ENCODE measurements at places on chromosomes 16 and 17.
A peak's percentile ranks its signal among the peaks of the same experiment; 100 is the strongest.

DNA sequence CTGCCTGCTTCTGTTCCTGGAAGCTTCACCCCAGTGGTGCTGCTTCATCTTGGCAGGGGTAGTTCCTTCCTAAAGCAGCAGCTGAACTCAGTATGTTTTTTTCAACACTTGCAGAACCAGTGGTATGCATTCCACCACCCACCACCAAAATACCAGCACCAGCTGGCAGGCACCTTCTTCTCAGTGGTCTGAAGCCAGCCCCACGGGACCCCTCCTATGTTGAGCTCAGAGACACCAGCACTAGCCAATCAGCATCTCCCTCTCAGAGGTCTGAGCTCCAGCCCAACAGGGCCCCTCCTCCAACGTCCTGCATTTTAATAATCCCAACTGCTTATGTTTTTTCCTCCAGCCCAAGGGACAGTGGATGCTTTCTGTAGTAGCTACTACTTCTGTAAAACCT lies 299.6 kb upstream of the CCL2 start:
- DNase-seq, result no peak

DNA sequence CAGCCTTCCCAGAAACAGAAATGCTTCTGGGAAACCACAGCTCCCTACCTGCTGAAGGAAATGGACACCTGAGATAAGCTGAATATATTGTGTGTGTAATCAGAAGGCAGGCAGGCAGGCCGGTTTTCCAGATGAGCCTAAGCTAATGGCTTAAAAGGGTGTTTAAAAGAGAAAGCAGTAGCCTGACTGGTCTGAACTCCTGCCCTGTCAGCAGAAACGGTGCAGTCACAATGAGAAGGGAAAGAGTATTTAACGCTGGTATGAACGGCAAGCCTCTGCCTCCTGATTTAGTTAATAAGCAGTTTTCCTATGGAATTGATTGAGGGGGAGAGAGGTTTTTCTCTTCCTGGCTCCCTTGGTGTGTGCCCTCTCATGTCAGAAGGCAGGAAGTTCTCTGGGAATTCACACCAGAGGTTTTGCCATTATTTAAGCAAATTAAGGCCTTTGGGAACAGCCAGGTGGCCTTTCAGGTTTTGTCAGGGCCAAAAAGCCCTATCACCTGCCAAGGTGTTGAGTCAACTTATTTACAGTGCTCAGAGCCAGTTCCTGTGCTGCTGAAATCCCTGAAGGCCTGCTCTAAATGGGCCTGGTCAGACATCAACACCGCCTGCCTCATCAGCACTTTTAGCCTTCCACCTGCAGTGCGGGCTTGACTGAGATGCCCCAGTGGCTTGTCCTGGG lies 41.6 kb downstream of the CDH1 start:
- DNase-seq, result no peak

GRCh38 chr17:41687828-41688640 lies 651 bp upstream of the EIF1 start:
- no peak for DNase-seq

- no peak for DNase-seq
Observed at GRCh38 chr17:36016555-36016954, 1.2 kb downstream of the CCL23 start.

- no peak for DNase-seq
Observed at GRCh38 chr17:2087597-2088211, 32.8 kb downstream of the HIC1 start.

DNA sequence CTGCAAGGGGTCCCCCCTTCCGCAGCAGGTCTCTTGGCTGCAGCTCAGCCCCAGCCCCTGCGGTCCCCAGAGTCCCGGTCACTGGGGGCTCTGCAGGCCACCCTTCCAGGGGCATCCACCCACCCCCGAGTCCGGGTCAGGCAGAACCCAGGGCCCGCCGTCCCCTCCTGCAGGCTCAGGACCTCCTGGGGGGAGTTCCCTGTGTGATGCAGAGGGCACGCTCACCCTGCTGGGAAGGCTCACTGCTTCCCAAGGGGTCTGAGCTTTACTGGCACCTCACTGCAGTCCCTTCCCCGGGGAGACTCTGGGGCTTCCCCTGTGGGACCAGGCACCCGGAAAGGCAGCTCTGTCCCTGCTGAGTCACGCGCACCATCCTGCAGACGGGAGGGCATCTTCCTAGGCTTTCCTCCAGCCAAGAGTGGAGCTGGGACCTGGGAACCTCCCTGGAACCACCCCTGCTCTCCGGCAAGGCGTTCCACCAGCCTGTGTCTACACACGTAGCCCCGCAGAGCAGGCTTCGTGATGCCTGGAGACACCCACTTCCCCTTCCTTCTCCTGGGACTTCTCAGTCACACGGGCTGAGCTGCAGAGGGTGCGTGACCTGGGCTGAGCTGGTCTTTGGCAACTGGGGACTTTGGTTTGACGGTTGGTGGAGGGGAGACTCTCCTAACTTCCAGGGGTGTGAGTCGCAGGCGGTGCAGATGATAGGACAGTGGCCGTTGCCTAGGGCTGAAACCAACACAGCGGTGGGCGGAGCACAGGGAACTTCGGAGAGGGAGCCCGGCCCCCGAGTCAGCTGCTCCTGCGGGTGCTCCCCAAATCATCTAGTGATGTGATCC lies 23.4 kb downstream of the SLC25A10 start:
- DNase-seq, result no peak

DNA sequence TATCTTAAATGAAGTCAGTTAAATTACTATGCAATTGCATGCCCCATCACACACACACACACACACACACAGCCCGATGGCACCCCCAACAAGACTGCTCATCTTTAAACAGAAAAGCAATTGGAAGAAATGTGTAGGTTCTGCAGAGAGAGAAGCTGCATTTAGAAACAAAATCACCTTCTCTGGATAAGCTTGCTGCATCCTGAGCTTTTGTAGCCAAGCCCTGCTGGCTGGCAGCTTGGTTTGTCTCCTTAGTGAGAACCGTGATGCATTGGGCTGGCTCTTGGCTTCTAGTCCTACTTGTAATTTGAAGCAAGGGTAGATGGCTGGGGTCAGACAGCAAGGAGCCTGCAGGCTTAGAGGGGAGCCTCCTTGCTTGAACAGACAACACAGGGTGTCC lies 153.8 kb downstream of the SOX9 start:
- no peak for DNase-seq

GRCh38 chr17:8409966-8410882 lies 12.6 kb upstream of the RNF222 start:
- DNase-seq, result peak; percentile 98

- no peak for DNase-seq
Observed at GRCh38 chr17:66555605-66556004, 253.2 kb downstream of the PRKCA start.

DNA sequence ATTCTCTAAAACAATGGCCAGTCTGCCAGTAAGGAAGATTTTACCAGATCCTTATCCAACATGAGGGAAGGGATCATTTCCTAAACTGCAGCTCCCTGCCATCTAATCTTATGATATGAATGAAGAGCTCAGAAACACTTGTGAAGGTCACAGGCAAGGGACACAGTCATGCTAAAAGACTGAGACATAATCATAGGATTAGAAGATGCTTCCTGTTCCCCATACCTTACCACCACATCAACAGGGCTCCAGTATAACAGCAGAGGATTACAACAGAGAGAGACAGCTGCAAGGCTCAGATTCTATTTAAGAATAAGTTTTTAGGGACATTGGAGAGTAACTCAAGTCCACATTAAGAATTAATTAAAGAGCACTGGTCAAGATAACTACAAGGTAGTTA lies 93.3 kb downstream of the BRIP1 start:
- DNase-seq, result no peak

DNA sequence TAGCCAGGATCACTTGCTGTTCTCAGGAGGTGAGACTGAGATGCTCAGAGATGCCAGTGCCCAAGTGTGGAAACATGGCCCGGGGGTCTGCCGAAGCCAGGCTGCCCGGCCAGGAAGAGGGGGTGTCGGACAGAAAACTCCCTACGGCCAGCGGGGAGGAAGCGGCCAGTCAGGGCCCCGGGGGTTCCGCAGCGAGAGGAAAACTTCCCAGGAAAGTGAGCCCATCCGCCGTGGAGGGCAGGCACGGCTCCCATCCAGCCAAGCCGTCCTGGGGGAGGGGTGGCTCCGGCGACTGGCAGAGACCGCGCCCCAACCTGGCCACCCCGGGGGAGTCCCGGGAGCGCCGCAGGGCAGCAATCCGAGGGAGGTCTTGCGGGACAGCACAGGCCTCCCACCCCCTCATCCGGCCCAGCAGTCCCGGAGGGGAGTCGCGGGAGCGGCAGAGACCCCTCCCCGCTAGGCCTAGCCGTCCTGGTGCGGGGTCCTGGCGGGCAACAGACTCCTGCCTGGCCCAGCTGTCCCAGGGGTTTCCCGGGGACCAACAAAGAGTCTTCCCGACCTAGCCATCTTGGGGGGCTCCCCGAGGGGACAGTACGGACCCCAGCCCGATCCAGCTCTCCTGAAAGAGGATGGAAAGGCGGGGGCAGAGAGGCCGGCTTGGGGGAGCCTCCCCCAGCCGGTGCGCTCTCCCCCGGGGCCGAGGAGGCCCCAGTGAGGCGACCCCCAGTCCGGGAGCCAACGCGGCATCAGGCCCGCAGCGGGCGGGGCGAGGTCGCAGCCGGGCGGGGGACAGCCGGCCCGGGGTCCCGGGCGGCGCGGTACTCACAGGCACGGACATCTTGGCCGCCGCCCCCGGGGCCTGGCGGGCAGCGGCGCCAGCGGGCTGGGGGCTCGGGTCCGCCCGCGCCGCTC lies 13.8 kb upstream of the BCAR1 start:
- DNase-seq, result no peak

- no peak for DNase-seq
Observed at GRCh38 chr16:77374384-77374783, 60.5 kb downstream of the ADAMTS18 start.

- DNase-seq, result no peak
Observed at GRCh38 chr16:54631782-54632181, 298.9 kb upstream of the IRX5 start.

DNA sequence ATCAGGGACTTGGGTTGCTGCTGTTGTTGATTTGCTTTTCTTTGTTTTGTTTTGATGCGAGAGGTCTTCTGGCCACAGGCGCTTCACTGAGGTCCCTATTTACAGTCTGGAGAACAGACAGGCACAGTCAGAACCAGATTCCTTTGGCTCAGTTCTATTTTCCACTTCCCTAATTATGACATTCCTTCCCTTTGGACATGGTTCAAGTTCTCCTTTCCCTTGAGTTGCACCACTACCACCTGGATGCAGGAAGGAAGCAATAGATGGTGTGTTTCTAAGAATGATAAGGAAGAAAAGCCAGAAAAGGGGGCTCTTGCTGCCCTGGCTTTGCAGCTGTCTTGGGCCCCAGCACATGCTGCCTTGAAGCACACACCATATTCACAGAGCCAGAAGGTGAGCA lies 160.6 kb downstream of the MAF start:
- DNase-seq, result no peak

DNA sequence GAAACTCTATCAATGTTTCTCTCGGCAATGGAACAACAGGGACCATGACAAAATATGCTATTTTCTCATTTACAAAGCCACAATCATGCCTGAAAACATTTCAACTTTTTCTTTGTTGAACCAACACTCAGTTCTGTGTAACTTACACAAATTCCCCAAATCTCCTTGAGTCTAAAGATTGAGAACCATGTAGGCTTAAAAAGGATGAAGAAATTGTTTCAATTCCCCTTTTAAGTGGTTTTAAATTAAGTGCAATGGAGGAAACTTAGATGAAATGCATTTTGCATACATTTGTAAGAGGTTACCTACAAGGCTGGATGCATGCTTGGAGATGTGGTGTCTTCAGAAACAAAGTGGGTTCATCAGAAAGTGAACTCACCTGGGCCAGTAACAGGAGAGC lies 566.4 kb upstream of the CDH11 start:
- no peak for DNase-seq

DNA sequence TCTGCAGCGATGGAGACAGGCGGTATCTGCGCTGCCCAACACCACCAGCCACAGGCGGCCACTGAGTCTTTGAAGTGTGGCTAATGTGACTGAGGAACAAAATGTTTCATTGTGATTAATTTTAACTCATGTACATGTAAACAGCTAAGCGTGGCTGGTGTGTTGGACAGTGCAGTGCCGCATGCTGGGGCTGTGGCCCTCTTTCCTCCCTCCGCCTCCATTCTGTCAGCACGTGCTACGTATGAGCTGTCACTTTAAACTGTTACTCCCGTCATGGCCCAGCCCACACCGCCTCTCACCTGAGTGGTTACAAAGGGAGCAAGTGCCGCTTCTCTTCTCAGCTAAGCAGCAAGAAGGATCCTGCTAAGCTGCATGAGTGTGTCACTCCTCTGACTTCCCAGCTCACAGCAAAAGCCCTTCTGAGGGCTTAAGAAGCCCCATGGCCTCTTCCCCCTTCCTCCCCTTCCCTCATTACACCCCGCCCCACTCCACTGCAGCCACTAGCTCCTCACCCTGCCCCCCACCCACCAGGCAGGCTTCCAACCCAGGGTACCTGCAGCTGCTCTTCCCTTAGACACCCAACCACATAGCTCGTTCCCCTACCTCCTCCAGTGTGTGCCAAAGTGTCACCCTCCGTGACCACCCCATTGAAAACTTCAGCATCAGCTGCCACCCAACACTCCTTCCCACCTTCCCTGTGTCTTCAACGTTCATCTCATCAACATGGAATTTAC lies 15.0 kb downstream of the HASPIN start:
- no peak for DNase-seq

- no peak for DNase-seq
Observed at GRCh38 chr17:9705745-9706144, 60.4 kb downstream of the USP43 start.

DNA sequence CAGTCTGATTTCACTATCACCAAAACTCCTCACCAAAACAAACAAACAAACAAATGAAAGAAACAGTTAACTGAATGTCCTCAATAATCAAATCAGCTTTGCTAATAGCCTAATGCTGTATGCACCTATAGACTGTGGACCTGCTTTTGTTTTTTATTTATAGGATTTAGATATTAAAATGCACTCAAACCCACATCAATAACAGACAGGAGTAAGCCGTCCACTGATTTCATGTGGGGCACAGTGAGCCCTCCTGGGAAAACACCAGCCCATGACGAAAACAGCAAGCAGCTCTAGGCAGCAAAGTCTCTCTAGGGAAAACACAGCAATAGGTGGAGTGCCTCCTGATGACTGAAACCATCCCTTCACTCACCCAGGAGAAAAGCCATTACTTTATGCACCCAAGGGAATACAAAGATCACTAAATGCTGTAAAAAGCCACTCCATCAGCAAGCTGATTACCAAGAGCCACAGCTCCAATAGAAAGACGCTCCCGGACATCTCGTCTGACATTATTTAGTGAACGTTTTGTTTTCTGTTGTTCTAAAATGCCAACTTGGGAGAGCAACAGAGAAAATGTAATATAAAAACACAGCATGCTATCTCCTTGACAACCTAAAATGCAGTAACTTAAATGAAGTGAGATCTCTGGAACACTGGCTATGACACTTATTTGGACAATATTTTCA lies 47.8 kb downstream of the ANKFY1 start:
- no peak for DNase-seq

DNA sequence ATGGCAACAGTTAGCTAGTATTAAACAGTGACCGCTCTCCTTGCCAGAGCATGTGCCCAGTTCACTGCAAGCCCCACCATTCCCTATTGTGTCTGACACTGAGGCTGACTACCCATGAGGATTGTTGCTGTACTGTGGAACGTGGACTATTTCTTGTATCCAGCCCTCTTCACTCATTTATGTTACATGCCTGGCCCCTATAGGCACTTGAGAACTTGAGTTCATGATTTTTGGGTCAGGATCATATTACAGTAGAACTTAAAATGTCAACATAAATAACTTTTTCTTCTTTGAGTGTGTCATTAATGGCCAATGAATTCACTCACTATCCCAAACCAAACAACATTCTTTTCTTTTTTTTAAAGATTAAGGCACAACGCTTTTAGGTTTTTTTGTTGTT lies 55.7 kb downstream of the LYRM1 start:
- DNase-seq, result no peak

Measured in neural crest cell (in vitro differentiated cells).